H54 (cell line): ENCODE measurements at places on chromosomes 2 and 18.

GRCh38 chr18:51660188-51660715, 462.8 kb upstream of the MEX3C start:
- no peak for DNase-seq

GRCh38 chr2:239780236-239780994, 244.7 kb downstream of the NDUFA10 start:
- DNase-seq, result no peak

- DNase-seq, result no peak
Observed at GRCh38 chr2:16726147-16726546, 60.5 kb upstream of the CYRIA start.

- no peak for DNase-seq
Observed at GRCh38 chr2:32495139-32495538, 132.7 kb upstream of the TTC27 start.

DNA sequence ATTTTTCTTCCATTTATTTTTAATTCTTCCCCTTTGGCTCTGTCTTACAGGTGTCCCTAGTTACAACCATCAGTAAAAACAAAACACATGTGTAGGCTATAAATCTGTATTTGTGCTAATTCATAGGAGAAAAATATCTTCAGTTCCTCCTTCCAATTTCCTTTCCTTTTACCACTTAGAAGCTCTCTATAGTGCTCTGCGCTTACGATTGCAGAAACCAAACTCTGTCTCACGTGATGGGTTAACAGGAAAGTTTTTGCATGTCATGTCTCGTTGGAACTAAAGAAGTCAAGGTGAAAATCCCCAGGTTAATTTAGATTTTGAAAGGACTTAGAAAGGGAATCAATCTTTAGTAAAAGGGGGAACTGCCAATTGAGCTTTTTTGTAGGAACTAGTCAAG, 1390.5 kb upstream of the ZEB2 start:
- no peak for DNase-seq

DNA sequence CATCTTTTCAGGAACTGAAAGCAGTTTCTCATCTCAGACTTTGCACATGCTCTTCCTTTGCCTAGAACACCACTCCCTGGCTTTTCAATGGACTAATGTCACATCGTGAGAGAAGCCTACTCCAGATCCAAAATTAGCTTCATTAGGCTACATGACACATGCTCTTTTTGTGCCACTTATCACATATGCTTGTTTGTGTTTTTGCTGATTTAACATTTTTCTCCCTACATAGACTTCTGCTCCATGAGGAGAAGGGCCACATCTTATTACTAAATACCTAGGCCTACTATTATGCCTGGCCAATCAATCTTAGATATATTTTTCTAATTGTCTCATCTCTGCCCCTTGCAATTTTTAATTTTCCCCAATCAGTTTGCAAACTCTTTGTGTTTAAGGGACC, 186.4 kb upstream of the LHCGR start:
- DNase-seq, result no peak

DNA sequence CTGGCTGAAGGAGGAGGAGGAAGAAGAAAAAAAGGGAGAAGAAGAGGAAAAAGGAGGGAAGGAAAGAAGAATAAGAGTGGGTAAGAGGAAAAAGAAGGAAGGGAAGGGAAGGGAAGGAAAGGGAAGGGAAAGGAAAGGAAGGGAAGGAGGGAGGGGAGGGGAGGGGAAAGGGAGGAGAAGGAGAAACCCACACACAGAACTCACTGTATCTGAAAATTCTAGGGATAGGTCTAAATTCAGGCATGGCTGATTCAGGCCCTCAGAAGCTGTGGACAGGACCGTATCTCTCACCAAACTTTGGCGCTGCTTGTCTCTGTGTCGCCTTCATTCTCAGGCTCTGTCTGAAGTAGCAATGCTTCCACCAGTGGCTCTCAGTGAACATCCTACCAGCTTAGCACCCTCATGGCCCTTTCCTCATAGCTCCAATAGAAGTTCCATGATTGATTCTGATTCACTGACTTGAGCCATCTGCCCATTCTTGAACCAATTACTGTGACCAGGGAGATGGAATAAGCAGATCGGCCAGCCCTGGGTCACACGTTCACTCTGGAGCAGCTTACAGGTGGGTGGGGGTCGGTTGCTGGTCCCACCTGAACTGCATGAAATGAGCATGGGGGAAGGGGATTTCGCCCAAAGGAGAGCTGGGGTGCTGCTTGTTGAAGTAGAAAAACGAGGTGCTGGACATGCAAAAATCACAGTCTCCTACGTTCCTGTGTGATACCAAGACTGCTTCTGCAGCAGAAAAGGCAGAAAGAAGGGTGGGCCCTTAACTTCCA, 59.7 kb downstream of the TTC32 start:
- DNase-seq, result no peak

DNA sequence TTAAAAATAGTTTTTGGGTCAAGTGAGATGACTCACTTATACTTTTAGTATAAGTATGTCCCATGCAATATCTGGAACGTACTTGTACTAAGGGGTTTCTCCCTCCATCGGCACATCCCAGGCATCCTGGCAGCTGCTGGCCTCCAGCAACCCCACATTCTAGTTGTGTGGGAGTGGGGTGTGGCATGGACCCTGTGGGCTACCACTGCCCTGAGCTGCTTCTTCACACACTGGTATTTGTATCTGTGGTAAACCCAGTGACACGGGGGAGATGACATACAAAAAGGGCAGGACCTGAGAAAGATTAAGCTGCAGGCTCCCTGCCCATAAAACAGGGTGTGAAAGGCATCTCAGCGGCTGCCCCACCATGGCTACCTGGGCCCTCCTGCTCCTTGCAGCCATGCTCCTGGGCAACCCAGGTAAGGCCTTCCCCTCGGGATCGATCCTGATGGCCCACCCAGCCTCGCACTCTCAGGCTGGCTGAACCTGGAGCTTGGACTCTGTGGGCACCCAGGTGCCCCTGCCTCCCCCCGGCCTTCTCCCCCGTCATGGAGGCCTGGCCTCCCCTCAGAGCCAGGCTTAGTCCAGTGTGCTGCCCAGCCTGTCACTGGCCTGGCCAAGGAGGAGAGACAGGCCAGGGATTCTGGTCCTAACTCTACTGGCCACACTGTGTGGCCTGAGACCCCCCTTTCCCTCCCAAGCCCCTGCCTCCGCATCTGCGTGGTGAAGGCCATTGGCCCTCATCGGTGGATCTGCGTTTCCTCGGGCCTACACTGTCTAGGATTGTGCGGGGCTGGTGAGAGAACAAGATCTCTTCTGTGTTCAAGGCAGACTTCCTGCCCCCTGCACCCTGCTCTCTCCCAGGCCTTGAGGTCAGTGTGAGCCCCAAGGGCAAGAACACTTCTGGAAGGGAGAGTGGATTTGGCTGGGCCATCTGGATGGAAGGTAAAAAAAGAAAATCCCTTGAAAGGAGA, at the start of gene GNLY:
TSS of gene GNLY (plus strand) at position 307 of the 974 bp plus-strand sequence. CDS start at position 368, 61 bp downstream.
- DNase-seq, result no peak

DNA sequence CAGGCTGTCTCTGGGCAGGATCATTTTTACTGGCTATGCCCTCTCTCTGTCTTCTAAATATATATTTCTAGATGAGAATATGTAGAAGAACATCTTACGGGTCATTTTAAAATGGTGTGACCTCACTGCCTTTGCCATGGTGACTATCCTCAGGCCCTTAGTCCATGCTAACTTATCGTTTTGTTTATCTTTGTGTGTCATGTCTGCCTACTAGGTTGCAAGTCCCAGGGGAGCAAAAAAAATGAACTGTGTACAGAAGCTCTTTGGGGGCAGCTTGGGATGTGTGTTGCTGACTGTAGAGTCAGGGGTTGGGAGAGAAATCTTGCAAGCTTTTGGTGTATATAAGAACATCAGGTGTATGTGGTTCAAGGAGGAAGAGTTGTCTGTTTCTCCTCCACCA, 11.0 kb downstream of the CPSF3 start:
- no peak for DNase-seq

GRCh38 chr18:9866627-9867026, 19.1 kb upstream of the TXNDC2 start:
- DNase-seq, result no peak

GRCh38 chr2:201500534-201500933, 49.0 kb downstream of the STRADB start:
- DNase-seq, result no peak

- peak; percentile 20 for DNase-seq
Observed at GRCh38 chr2:30862054-30862651, 54.9 kb upstream of the CAPN13 start.

GRCh38 chr18:77079954-77080682, 52.5 kb downstream of the MBP start:
- DNase-seq, result no peak

DNA sequence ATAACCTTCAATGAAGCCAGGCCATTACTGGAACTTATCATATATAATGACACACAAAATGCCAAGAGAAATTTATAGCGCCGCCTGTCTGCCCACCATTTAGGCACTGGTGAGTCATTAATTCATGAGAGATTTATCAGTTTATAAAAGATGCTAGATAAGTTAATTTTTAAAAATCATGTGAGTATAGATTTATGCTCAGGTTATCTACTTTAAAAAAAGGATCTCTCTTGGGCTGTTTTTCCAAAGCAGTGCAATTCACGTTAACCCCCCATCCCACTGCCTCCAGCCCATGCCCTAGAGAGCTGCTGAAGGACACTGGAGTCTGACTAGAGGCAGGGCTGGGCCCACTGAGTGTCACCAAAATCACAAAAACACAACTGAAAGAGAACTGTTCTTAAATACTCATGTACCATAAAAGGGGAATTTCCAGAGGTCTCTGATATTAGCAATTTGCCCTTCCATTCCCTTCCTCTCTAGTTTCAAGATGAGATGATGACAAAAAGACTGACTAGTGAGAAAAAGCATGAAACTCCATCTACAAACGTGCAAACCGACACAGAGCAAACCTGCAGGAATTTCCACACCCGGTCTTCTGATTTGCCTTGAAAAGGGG, 160.8 kb downstream of the BCL2 start:
- DNase-seq, result no peak

GRCh38 chr2:64978514-64979268, 10.5 kb upstream of the SLC1A4 start:
- no peak for DNase-seq

DNA sequence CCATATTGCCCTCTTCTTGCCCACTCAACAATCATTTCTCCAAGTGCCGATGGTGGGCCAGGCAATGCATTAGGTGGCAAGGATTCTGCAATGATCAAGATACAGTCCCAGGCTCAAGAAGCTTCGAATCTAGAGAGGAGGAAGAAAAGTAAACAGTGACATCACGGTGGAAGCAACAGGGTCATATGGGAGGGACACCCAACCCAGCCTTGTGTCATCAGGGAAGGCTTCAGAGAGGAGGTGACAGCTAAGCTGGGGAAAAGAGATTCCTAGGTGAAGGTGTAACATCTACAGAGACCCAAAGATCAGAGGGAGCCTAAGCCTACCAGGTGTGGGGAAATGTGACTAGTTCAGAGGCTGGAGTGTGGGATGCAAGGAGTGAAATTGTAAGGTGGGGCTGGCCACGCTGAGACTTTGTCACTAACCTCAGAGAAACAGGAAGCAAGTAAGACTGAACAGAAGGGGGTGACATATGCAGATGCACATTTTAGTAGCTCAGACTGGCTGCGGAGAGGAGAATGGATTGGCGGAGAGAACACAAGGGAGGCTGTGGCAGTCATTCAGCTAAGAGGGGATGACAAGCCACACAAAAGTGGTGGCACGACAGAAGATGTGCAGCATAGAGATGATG, 104.9 kb downstream of the ANKRD44 start:
- DNase-seq, result no peak

DNA sequence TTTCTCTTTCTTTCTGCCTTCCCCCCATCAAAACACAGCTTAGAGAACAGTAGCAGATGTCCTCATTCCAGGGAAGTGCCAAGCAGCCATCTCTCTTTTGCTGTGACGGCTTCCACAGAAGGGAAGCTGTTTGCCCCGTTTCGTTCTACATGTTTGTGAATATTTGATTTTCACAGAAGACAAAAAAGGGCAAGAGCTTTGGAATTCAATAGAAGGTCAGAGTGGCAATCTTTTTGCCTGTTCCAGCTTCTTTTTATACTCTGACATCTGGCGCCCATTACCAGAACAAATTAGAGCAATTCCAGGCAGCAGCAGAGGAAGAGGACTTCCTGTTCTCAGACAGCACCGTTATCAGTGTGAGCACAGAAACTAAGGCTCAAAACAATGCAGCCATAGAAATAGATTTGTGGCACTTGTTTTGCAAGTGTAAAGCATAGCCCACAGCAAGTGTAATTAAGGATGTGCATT, 79.0 kb upstream of the CDH19 start:
- DNase-seq, result no peak

DNA sequence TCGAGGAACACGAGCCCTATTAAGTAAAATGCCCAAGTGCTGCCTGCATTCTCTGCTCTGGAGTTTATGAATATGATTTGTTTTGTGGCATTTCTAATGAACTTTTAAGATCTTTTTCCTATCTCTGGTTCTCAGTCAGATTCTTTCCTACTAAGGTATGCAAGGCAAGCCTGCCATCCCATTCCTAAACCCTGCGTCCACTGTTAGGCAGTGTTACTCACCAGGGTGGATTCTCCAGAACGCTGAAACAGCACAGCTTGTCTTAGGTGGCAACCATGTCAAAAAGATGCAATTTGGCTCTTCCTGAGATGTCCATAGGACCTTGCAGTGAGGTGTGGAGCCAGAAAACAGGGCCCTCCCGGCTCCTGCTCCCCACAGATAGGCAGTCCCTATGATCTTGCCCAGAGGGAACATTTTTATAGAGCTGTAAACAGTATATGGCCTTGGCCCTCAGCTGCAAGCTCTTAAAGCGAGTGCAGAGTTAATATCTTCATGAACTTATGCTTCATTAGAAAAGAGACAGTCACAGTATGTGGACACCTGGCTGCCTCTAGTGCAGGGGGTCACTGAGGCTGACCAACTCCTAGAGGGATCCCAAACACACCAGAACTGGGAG, 84.4 kb downstream of the TPGS2 start:
- DNase-seq, result no peak

DNA sequence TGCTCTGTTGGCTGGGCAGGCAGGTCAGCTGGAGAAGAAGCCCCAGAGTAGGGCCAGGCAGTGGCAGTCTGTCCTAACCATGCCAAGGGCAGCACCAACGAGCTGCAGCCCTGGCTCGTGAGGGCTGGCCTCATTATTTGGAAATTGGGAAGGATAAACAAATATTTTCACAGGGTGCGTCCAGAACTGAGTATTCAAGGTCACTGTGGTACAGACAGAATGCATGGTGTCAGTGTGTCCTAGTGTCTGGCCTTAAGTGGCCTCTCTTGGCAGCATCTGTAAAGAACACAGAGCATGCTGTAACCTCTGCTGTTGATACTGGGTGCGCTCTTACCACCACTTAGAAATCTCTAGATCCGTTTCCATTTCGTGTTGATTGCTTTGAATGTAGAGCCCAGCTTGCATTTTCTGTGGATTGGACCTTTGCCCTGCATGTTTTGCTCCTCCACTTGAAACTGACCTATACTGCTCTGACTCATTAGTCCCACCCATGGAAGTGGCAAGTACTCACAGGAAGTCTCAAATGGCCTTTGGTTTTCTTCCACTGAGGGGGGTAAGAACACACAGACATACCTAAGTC, 88.2 kb downstream of the GREB1L start:
- DNase-seq, result peak; percentile 33

- no peak for DNase-seq
Observed at GRCh38 chr2:104772996-104773395, 80.9 kb upstream of the POU3F3 start.
